ENCODE measurements at places on chromosomes 12 and 14. TPM values are rescaled to one million over a fixed set of nuclear protein-coding genes. Genes with fewer than 3 reads are reported as not detected.

- DNase-seq = no peak
Observed at GRCh38 chr12:129002427-129002826, 149.1 kb downstream of the GLT1D1 start.

DNA sequence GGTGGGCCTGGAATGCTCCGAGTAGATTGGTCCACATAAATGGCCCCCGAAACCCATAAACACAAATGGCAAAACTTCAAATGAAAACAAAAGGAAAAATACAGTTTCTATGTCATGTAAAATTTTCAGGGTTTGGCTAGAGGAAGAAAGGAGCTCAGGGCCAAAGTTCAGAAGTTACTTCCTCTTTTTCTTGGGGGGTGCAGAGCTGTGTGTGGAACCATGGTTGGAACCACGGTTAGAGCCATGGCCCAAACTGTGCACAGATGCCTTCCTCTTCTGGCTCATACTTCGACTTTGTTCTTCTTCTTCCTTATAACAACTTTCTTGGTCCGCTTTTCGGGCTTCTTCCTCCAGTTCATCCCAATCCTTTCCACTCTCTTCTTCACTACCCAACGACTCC is 51.7 kb downstream of the MGST1 start:
- no peak for DNase-seq

The C1R gene
- total RNA-seq = 0.87 TPM

The GAPDH gene
- total RNA-seq = 3,072 TPM

The CCDC175 gene
- not detected for total RNA-seq

Data from lung microvascular endothelial cell (primary cell).